ENCODE measurements at places on chromosomes 12 and 14. TPM values are rescaled to one million over a fixed set of nuclear protein-coding genes. Genes with fewer than 3 reads are reported as not detected.

DNA sequence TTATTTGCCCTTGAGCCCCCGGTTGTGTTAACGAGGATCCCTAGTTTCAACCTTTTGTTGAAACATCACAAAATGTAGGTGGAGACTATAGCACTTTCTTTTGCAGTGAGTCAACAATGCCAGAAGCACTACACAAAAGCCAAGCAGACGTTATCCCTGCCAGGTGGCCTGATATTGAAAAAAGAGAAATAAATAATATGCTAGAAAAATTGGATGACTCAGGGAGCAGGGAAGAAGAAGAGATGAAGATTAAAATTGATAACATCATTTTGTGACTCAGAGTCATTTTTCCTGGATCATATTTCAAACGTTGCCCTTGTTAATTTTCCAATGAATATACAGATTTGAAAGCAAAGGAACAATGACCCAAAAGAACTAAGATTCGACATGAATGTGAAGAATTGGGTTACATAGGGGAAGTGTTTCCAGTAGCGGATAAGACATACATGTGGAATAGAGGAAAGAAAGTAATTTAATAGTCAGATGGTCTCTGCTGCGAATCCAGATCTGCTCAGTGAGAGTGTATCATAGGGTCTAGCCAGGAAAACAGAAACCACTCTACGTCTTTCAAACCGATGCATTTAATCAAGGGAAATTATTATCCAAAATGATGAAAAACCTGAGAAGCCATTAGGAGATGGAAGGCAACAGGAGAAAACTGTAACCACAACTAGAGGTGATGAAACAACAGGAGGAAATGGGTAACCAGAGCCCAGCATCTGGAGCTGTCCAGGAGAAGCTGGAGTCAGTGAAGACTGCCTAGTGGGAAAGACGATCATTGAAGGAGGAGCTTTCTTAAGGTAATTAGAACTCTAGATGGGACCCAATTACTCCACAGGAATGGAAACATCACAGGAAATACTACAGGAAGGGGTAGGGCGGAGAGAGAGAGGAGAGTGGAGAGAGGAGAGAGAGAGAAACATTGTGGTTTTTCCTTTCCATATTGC is 57.9 kb downstream of the RERG start:
- DNase-seq: no peak

The PTPRR gene
- polyA plus RNA-seq: 2.0 TPM

DNA sequence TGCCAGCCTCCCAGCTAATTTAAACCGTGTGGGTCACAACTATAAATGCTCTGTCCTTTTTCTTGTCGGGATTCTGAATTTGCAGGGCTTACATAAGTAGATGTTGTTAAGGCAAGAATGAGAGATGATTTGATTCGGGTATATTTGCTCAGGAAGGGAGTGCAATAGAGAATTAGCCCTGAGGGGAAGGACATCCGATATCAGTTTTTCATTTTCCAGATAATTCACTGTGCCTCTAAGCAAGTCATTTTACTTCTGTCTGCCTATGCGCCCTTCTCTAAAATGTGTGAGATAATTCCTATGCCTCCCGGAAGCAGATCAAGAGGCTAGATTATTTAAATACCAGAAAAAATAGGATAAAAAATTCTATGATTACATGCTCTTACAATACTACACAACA is 300.5 kb downstream of the RMST start:
- DNase-seq: no peak

DNA sequence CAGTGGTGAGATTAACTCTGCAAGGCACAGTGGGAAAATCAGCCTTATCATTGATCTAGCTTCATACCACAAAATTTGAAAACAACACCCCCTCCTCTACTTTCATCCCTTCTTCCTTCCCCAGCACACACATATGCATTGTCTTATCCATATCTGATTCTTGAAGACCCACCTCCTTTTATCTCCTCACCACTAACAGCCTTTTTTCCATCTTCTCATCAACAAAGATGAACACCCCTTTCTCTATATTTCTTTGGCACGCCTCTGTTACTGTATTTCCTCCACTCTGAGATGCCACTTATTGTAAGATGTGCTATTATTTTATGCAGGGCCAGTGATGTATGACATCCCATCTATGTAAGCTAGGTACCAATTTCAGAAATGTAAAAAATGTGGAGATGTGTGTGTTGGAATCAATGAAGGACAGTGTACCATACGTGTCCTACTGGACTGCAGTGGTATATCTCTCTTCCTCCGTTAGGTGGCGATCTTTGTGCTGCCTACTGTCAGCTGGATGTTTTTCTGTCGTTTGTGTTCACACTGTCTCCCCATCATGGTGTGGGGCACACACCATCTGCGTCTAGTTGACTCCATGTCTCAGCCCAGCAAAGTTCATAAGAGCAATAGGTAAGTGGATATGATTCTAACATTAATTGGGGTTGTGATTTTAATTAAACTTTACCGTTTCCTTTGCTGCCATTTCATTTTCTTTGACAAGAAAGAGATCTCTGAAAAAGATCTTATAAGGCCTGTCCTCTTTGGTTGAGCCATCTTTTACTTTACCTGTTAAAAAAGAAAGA is 24.0 kb downstream of the CCDC38 start:
- DNase-seq: no peak

GRCh38 chr14:76237349-76237990 is 85.7 kb downstream of the GPATCH2L start:
- no peak for DNase-seq

DNA sequence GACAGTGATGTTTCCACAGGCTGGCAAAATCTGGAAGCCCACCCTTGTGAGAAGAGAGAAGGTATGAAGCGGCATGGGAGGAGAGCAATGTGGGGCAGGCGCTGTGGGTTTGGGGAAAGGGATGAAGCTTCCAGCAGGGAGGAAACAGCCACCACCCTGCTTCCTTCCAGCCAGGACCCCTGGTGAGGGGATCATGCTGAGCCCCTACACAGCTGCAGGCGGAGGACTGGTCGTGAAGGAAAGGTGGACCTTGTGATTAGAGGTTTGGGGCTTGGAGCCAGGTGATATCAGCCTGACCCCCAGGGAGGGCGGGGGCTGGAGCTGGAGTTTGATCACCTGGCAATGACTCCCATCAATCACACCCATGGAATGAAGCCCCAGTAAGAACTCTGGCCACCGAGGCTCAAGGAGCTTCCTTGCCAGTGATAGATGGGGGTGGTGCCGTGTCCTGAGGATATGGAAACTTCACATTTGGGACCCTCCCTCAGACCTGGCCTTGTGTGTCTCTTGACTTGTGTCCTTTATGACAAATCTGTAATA is 48.6 kb downstream of the RIMBP2 start:
- peak; percentile 51 for DNase-seq

DNA sequence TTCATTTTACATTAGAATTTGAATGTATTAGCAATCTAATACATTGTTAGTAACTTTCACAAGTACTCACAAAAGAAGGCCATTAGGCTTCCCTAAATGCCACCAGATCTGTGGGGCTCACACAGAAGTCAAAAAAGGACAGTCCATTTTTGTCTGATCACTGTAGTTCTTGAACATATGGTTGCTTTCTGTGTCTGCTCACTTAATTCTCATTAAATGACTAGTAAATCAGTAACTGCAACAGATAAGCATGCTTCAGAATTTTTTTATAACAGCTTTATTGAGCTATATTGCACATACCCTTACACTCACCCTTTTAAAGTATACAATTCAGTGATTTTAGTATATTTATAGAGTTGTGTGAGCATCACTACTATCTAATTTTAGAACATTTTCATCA is 71.4 kb downstream of the DENND5B start:
- DNase-seq: no peak

- DNase-seq: no peak
Observed at GRCh38 chr12:18402872-18403611, 141.7 kb downstream of the PIK3C2G start.

The SSPN gene
- 7.0 TPM for polyA plus RNA-seq

The POTEM gene
- not detected for polyA plus RNA-seq

GRCh38 chr14:73369428-73369827 is 88.9 kb downstream of the NUMB start:
- no peak for DNase-seq

DNA sequence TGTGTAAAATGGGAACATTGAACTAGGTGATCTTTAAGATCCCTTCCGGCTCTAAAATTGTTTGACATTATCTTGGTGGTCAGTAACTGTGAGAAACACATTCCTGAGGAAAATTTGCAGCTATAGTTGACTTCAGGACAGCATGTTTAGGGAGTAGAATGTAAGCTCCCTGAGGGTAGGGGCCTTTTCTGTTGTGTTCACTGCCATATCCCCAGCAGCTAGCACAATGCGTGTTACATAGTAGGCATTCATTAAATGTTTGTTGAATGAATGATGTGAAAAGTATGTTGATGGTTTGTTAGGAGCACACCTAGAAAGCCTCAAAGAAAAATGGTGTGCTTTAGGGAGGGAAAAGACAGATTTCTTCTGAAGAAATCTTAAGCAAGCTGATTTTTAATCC is 38.5 kb upstream of the KCNMB4 start:
- no peak for DNase-seq

The ASPG gene
- polyA plus RNA-seq: 0.05 TPM

- no peak for DNase-seq
Observed at GRCh38 chr12:20339060-20339459, 29.3 kb upstream of the PDE3A start.

- DNase-seq: peak; percentile 76
Observed at GRCh38 chr14:106347890-106348755, 821.7 kb downstream of the TMEM121 start.

The TAS2R19 gene
- polyA plus RNA-seq: 0.53 TPM

The RARG gene
- polyA plus RNA-seq: 4.9 TPM

The RBP5 gene
- polyA plus RNA-seq: 170 TPM

- DNase-seq: no peak
Observed at GRCh38 chr14:69713993-69714679, 52.8 kb upstream of the SRSF5 start.

- DNase-seq: no peak
Observed at GRCh38 chr12:2550561-2551411, 244.0 kb upstream of the FKBP4 start.

DNA sequence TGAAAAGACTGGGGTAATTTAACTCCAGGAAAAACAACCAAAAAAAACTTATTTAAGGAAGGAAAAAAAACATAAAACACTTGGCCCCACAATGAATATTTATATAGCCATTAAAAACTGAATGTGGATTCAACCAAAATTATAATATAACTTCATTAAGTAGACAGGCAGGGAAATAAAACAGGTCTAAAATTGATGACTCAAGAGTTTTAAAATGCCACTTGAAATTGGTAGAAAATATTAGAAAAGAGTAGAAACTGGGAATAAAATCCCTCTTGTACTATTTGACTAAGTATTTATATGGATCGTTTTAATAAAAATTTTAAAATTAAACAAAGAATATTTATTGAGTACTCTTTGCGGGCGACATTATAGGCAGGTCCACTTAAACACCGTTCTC is 28.8 kb downstream of the RPS6KA5 start:
- DNase-seq: no peak

DNA sequence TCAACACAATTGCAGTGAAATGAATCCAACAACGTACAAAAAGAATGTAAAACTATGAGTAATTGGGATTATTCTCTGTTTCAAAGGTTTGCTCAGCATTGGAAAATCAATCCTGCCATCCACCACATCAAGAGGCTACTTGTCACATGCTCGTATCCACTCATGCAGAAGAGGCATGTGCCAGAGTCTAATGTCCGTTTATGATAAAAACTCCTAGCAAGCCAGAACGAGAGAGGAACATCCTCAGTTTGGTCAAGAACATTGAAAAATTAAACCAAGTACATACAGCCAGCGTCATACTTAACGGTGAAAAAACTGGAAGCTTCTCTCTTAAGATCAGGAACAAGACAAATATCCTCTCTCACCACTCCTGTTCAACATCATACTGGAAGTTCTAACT is 563.9 kb upstream of the TMEM132C start:
- DNase-seq: no peak

GRCh38 chr14:24677956-24678355 is 44.0 kb upstream of the GZMB start:
- no peak for DNase-seq

DNA sequence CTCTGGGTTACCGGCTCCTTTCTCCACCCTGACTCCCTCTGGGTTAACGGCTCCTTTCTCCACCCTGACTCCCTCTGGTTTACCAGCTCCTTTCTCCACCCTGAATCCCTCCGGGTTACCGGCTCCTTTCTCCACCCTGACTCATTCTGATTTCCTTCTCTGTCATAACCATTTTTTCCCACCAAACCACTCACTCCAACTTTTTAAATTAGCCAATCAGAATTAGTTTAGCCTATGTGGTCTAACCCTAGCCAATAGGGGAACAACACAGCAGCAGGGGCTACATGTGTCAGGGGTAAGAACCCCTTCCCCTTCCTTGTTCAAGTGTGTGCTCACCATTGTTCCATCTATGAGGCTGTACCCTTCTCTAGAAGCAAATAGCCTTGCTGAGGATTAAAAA is 98.4 kb upstream of the RBM19 start:
- no peak for DNase-seq

The HSP90AA1 gene
- 178 TPM for polyA plus RNA-seq

- DNase-seq: no peak
Observed at GRCh38 chr12:121467638-121468498, 68.0 kb downstream of the RNF34 start.

The COX8C gene
- not detected for polyA plus RNA-seq

The C12orf76 gene
- polyA plus RNA-seq: 16.4 TPM

DNA sequence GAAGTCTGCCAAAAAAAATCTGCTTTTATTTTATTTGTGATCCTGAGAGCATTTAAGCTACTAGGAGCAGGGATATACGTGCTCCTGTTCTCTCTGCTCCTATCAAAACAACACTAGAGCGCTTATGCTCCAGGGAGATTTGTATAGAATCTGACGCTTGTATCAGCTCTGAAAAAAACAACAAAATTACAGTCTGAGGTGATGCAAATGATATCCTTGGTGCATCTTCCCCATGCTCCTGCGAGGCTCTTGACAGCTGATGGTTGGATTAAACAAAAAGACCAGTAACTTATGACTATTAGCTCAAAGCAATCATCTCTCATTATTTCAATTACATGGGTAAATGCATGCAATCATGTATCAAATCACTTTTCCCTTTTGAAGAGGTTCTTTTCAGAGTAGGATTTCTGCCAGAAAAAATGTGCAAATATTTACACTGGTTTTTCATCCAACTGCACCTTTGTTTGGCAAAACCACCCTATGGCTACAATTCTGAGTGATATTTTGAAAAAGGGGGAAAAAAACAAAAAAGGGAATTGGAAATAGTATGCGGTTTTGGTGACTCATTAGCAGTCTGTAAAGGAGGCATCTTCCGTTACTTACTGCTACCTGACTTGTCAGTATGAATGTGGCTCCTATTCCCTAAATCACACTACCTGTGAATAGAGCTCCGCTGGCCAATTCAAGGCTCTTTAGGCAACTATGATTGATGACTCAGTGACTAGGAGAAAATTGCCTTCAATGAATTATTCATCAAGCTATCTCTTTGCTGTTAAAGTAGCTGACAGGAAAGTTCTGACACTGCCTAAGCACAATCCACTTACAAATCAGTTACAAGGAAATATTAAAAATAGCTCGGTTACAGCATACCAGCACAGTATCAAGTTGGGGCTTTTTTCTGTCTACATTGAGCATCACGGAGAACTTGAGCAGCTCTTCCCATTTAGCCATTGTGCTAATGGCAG is 450.0 kb downstream of the FOXG1 start:
- DNase-seq: no peak

The SLC7A8 gene
- polyA plus RNA-seq: 3.5 TPM
